NCI-H1092 (cell line): ENCODE measurements at places on chromosomes 6 and 20.
A peak's percentile ranks its signal among the peaks of the same experiment; 100 is the strongest.

DNA sequence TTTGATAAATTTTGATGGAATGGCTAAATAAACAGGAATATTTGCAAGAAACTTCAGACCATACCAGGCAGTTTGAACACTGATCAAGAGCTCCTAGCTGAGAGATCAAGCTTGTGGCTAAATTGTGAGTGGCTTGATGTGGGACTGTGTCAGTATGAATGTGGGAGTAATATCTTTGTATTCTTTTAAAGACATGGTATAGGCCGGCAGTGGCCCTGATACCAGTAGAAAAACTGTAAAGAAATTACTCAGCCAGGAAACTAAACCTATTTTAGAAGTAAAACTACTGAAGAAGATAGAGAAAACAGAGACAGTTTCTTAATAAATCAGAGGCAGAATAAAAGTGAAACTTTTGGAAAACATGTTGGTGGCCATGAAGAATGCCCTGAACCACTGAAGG, 608.4 kb upstream of the SYNCRIP start:
- no peak for DNase-seq

DNA sequence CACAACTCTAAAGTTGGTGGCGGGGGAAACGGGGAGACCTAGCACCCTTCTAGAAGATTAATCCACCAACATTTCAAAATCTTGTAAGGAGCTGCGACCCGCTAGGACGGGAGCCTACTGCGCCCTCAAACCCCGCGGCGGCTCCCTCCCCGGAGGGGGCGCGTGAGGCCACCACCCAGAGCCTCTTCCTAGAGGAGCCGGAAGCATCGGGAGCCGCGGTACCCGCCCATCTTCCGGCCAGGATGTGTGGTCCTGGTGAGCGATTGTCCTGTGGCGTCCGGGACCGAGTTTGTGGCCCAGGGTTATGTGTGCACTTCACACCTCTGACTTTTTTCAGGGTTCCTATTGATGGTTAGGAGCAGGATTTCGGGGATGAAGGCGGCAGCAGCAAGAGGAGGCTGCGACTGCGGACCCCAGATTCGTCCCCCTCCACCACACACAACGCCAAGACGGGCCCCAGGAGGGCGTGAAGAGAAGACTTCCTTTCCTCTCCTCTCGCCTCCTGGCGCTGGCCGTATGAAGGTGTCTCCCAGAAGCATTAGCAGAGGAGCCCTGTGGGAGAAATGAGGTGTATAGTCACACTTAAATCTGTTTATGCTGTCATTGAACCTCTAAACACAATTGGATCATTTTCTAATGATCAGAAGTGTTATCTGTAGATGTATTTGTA, 10.7 kb downstream of the ZNF165 start:
- no peak for DNase-seq

DNA sequence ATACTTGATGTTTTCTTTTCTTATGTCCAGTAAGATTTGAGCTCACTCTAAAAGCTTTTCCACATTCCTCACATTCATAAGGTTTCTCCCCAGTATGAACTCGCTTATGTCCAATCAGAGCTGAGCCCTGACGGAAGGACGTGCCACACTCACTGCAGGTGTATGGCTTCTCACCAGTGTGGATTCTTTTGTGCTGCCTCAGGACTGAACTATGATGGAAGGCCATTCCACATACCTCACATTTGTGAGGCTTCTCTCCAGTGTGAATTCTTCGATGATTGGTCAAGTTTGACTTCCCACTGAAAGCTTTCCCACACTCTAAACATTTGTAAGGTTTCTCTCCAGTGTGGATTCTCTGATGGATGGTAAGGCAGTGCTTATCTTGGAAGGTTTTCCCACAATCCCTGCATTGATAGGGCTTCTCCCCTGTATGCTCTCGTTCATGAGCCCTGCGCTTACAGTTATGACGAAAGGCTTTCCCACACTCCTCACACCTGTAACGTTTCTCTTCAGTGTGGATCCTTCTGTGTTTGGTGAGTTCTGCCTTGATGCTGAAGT, 9.9 kb downstream of the ZNF311 start:
- DNase-seq, result no peak

GRCh38 chr6:128882991-128883611, at the start of gene LAMA2:
Gene LAMA2, plus strand, starts transcription at chr6:128883138. Its CDS starts 108 bp downstream, at chr6:128883246.
- DNase-seq, result no peak

DNA sequence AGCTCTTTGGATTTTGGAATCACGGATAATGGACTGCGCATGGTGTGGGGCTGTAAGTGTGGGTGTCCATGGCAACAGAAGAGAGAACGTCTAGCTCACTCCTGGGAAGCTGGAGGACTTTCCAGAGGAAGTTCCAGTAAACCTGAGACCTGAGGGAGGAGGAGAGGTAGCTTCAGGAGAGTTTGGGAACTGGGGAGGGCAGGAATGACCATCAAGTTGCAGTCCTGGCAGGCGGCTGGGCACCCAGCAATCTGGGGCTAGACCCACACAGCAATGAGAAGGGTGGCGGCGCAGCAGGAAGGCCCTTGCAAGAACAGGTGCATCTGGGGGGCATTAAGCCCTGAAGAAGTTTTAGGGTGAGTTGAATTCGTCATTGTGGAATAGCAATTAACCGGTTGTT, 95.9 kb downstream of the FOXC1 start:
- DNase-seq, result no peak

DNA sequence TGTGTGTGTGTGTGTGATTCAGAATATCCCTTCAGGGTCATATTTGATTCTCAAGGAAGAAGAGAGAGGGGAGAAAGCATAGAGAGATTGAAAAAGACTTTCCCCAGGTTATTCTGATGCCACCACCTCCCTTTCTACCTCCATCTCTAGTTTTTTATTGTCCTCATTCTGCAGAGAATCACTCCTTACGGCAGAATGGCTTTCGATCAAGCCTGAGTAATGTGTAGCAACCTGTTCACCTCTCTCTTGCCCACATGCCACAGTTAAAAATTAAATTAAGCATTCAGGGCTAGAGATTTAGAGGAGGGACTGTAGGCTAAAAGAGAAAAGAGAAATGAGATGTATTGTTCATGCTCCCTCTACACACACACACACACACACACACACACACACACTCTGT, 18.1 kb downstream of the KLHL32 start:
- DNase-seq, result no peak

- no peak for DNase-seq
Measured at GRCh38 chr6:110618591-110619267, 142.3 kb upstream of the SLC22A16 start.

DNA sequence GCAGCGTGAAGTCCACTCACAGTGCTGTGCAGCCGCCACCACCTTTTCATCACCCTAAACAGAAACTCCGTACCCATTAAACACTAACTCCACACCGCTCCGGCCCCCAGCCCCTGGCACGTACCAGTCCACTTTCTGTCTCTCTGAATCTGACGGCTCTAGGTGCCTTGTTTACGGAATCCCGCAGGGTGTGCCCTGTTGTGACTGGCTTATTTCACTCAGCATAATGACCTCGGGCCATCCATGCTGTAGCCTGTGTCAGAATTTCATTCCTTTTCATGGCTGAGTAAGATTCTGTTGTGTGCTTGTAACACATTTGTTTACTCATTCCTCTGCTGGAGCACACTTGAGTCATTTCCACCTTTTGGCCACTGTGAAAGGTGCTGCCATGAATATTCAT, 18.0 kb downstream of the TCFL5 start:
- DNase-seq, result no peak

GRCh38 chr6:151004383-151005024, 139.0 kb downstream of the MTHFD1L start:
- peak; percentile 7 for DNase-seq

- no peak for DNase-seq
Measured at GRCh38 chr6:32937230-32937633, 3.6 kb downstream of the HLA-DMB start.

DNA sequence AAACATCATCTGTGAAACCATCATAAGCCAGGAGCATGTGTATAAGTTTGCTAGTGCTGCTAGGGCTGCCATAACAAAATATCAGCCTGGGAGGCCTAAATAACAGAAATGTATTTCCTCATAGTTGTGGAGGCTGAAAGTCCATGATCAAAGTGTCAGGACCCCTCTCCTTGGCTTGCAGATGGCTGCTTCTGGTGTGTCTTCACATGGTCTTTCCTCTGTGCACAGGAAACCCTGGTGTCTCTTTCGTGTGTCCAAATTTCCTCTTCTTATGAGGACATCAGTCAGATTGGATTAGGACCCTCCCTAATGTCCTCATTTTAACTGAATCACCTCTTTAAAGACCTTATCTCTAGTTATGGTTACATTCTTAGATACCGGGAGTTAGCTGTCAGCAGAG, 6.2 kb upstream of the CITED2 start:
- DNase-seq, result no peak

DNA sequence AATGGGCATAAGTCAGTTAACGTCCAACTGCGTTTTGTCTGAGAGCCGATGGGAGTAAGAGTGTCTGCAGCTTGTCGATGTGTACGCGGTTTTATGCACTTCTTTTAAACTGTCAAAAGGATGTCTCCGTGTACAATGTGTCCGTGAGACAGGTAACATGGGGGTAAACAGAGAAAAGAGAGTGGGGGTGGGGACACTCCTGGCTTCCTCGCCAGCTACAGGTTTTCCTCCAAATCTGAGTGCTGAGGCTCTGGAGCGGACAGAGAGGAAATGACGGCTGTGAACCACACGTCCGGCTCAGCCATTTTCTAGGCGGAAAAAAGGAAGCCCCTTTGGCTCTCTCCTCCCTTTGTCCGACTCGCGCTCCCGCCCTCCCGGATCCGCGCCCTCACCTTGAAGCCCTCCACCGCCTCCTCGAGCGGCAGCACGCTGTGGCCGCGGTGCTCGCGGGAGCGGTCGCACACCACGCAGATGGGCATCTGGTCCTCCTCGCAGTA, 916 bp downstream of the TRIM27 start:
- DNase-seq, result no peak
